ENCODE measurements at places on chromosomes 6 and 20.

- no peak for DNase-seq
Observed at GRCh38 chr6:41700463-41701347, 34.7 kb downstream of the TFEB start.

GRCh38 chr6:166989427-166990032, 9.7 kb upstream of the CEP43 start:
- no peak for DNase-seq

DNA sequence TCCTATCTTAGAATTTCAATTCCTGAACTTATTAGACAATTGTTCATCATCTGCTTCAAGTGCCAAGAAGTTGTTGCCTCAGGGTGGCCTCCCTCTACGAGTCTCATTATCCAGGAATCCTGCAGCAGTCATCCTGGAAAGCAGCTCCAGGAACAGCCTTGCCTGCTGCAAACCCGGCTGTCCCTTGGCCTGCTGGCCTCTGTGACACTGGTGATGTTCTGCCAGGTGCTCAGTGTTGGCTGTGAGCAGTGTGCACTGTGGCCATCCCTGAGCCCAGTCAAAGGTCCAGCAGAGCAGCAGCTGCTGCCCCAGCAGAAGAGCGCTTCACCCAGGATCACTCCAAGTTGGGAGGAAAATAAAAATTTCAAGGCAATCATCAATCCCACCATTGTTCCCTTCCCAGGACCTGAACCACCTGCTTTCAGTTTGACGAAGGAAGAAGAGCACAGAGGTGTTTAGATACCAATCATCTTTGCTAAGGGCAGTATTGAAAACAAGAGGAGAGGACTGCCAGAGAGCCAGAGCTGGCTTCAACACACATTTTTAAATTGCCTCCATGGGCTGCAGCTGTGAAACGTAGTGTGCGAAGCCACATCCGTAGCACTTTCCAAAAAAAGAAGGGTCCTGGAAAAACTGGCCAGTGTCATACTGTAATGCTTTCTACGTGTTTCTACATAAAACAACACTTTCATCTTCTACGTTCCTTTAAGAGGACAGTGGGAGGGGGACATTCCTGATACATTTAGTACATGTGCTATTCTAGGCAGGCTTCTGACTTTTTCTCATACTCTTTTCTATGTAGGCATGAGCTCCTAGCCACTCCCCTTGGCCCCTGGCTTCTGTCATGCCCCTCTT, 7.2 kb upstream of the FAM50B start:
- peak; percentile 79 for DNase-seq

DNA sequence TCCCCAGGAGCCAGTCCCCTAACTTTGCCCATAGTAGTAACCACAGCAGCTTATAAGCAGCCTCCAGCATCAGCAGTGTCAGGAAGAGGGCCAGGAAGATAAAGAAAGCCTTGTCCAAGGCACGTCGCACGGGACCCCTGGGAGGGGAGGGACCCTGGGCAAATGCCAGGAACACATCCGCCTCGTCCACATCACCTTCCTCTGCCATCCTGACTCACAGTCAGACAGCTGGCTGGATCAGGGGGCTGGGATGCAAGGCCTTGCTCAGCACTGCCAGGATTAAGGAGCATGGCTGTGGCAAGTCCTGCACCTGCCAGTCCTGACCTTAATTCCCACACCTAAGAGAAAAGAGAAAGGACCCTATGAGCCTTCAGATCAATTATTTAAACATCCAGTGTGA, 11.5 kb upstream of the ZBTB22 start:
- no peak for DNase-seq

GRCh38 chr6:20024978-20025377, 187.3 kb downstream of the MBOAT1 start:
- no peak for DNase-seq

GRCh38 chr6:129191235-129191634, 308.3 kb downstream of the LAMA2 start:
- no peak for DNase-seq

GRCh38 chr20:7930343-7930742, 9.9 kb downstream of the HAO1 start:
- no peak for DNase-seq

GRCh38 chr20:46995561-46996142, 101.0 kb downstream of the EYA2 start:
- no peak for DNase-seq

DNA sequence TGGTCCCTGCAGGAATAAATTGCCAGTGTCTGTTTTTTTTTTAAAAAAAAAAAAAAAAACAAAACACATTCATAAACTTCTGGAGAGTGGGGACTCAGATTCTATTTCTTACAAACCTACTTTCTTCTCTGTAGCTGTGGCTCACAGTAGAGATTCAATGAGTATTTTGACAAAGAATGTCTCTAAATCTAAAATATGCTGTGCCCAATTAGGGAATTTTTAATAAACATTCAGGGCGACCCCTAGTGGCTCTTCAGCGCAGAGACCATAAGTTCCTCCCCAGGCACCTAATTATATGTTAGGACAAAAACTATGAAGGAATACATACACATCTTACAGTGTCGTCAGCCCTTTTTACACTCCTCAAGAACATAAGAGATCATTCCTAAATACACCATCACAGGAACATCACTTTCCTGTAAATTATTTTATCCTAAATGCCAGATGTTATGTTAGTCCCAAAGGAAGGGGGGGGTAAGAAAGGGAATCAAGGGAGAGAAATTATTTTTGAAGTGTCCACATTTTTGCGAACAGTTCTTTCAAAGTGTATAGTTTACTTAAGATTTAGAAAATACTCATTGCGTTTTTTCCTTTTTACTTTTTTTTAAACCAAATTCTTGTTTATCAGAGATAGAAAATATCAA, 21.8 kb upstream of the NAA20 start:
- DNase-seq, result peak; percentile 13

- no peak for DNase-seq
Observed at GRCh38 chr20:33303595-33303994, 20.6 kb downstream of the BPIFB1 start.

GRCh38 chr6:56050530-56051201, 175.3 kb upstream of the BMP5 start:
- DNase-seq, result no peak

DNA sequence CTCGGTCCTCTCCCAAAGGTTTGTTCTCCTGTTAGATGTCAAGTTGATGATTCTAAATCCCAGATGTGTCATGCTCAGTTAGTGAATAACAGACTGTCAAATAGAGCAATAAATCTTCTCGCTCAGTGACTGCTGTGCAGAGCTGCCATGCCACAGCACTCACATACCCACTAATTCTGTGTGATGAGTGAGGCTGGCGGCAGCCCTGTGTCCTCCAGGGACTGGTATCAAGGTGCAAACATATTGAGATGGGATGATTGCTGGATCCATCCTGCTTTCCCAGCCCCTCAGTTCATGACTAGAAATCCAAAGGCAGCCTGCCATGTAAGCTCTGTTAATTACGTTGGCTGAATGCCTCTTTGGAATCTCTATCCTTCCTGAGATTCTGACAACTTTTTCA, 103.9 kb downstream of the OLIG3 start:
- DNase-seq, result no peak

DNA sequence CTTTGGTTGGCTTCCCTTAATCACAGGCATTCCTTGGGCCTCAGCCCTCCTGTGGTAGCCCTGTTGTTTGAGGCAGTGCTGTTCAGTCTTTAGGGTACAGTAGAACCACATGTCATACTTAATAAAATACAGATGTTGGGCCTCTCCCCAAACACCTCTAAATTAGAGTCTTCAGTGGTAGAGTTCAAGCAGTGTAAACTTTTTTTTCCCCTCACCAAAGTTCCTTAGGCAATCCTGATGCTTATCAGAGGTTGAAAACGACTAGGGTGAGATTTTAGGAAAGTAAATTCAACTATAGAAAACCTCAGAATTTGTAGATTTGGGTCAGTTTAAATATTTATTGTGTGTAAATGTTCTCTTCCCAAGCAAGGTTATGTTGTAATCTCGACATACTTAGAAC, 44.6 kb downstream of the BLTP3A start:
- DNase-seq, result no peak

DNA sequence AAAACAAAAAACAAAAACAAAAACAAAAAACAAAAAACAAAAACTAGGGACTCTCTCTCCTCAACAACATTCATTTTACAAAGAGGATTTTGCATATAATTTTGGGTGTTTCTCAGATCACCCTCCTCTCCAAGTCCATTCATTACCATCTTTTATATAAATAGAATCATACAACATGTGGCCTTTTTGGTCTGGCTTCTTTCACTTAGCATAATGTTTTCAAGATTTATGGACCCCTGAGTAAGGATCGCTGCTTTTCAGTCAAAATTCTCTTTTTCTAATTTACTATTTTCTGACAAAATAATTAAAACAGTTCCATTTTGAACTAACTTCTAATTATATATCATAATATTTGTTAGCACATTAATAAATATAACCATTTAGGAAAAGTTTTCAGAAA, 94.8 kb downstream of the UBE3D start:
- DNase-seq, result no peak

GRCh38 chr6:14770572-14770971, 475.3 kb upstream of the JARID2 start:
- DNase-seq, result no peak

DNA sequence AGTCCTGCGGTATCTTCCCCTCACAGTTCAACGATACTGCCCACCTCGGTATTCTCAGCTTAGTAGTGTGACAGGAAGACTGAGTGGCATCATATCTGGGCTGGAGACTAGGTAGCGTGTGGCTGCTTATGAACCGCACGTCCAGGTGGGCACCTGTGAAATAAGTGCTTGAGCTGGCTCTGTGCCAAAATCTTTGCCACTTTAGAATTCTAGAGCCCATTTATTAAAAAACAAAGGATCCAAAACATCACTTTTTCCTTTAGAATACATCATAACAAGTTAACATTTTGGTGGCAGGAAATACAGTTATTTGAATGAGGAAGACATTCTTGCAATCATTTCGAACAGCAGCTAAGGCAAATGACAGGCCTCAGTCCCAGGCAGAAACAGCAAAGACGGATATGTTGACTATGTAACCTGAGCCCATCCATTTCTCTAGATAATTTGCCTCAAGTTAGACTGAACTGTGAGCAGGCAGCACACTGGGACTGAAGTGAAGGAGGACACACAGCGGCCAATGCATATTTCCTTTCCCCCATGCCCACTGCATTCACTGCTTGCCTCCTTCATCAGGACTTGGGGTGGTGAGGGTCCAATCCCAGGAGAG, 136.6 kb downstream of the GMDS start:
- no peak for DNase-seq

GRCh38 chr6:6244624-6245023, 75.8 kb downstream of the F13A1 start:
- DNase-seq, result no peak
